ENCODE measurements at places on chromosomes 7 and 10.

GRCh38 chr7:11317766-11318165, 344.1 kb downstream of the PHF14 start:
- DNase-seq, result no peak

DNA sequence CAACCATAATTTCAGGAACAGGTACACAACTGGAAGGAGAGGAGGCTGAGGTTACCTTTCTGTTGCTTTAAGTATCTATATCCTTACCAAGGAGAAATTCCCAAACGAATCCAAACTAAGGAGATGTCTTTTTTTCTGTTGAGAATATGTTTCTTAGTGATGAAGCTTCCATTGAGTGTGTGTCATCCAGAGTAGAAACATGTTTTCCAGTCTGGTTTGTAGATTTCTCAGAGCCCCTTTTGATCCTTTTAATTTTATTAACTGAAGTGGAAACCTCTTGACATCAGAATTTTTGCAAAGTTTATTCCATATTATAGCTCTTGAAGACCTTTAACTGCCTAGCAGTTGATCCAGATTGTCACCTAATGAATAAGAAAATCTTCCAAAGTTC, 207.1 kb upstream of the FERD3L start:
- DNase-seq, result no peak

GRCh38 chr7:74226633-74227032, 16.8 kb downstream of the LAT2 start:
- DNase-seq, result no peak

- DNase-seq, result no peak
These were observed 14.1 kb upstream of the C10orf95 start for GRCh38 chr10:102465466-102465865.

DNA sequence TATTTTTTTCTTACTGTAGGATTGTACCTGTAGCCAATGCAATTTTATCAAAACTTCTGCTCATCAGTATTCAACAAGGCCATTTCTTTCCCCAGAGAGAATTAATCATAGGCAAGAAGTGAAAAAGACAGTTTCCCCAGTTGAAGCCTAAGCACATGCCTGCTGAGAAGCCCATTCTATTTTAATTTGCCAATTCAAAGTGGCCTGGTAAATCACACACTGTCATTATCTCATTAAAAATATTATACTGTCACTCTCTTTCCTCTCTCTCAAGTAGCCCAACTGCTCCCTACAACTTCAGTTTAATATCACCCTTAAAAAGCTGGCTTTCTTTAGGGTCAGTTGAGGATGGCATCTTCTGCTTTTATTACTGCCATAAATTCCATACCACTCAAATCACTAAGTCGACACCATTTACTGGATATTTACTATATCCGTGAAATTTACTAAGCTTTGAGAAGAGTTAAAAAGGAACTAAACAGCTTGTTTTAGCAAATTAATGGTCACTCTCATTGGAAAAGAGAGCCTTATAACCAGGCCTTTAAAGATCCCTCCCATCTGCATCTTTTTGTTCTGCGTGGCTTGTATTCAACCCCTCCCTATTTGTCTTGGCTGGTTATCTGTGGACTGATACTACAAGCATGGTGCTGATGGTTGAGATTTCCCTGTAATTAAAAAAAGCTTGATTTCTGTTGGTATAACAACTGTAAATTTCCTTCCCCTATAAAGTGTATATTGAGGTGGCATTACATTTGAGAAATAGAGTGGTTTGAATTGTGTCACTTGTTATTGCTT, 30.6 kb downstream of the COL28A1 start:
- no peak for DNase-seq

DNA sequence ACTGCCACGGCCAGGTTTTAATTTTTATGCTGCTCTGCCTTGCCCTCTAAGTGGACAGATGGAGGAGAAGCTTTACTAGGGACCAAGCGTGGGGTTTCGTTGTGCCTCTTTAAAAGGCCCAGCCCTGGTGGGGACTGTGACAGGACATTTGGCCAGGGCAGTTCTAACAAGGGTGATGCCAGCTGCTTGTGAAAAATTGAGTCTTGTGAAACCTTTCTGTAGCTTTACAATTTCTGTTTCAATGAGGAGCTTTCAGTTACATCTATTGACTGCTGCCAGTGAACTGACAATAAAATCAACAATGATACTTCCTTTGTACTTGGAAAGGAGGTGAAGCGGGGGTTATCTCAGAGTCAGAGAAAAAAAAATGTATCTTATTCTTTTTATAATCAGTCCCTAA, 233.1 kb upstream of the CSTF2T start:
- no peak for DNase-seq

DNA sequence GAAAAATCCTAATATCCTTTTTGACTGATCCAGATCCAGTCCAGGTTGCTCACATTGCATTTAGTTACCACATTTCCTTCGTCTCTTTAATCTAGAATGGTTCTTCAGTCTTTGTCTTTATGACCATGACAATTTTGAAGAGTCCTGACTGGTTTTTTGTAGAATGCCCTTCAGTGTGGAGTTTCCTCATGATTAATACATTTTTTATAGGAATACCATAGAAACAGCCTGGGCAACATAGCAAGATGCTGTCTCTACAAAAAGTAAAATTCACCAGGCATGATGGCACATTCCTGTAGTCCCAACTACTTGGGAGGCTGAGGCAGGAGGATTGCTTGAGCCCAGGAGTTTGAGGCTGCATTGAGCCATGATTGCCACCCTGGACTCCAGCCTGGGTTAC, 285.0 kb upstream of the KAT6B start:
- DNase-seq, result no peak

- no peak for DNase-seq
These were observed 78.0 kb upstream of the AGBL3 start for GRCh38 chr7:134908289-134908688.

DNA sequence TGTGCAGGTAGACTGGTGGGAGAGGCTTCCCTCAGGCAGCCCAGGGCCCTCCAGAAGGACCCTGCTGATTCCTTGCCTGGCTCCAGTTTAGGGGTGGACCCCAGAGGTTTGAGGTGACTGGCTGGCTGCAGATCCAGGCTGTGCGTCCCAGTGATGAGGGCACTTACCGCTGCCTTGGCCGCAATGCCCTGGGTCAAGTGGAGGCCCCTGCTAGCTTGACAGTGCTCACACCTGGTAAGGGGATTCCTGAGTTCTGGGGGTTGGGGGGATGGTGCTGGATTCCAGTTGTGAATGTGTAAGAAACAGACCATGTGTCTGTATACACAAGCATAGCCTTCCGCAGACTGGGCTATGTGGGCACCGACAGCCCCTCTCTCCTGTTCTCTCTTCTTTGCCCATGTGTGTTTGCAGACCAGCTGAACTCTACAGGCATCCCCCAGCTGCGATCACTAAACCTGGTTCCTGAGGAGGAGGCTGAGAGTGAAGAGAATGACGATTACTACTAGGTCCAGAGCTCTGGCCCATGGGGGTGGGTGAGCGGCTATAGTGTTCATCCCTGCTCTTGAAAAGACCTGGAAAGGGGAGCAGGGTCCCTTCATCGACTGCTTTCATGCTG, 2.7 kb downstream of the KAZALD1 start:
- no peak for DNase-seq

GRCh38 chr10:62157601-62158000, 111.0 kb downstream of the RTKN2 start:
- DNase-seq, result no peak

DNA sequence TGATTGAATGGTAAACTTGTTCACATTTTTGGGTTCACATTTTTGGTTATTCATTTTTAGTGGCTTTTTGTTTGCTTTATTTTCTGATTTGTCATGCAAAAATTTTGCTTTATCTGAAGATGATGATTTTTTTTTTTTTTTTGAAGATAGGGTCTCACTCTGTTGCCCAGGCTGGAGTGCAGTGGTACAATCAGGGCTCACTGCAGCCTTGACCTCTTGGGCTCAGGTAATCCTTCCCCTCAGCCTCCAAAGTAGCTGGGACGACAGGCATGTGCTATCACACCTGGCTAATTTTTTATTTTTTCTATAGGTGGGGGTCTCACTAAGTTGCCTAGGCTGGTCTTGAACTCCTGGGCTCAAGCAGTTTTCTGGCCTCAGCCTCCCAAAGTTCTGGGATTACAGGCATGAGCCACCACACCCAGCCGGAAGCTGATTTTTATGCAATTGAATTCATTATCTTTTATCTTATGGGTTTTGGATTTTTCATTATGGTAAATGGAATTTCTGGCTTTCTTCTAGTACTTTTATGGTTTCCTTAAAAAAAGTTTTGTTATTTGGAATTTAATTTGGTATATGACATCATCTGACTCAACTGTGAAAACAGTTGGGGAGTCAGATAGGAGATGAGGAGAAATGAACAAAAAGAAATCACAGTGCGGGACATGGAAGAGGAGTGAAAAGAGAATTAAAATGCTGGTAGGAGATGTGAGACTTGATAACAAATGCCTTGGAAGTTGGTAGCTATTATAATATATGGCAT, 158.7 kb downstream of the LRMDA start:
- DNase-seq, result no peak

DNA sequence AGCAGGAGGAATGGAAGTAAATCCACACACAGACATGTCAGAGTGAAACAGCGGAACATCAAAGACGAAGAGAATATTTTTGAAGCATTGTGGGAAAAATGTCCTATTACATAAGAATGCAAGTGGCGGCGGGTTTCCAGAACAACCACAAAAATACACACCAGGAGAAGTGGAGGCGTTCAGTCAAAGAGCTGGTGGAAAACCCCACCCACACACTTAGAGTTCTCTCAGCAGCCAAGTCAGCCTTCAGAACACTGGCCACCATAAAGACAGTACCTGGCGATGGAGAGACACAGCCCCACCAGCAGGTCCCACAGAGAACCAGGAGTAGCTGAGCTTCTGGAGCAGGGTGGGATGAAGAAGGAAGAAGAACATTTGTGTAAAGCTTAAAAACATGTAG, 23.7 kb downstream of the NKX6-2 start:
- DNase-seq, result no peak

DNA sequence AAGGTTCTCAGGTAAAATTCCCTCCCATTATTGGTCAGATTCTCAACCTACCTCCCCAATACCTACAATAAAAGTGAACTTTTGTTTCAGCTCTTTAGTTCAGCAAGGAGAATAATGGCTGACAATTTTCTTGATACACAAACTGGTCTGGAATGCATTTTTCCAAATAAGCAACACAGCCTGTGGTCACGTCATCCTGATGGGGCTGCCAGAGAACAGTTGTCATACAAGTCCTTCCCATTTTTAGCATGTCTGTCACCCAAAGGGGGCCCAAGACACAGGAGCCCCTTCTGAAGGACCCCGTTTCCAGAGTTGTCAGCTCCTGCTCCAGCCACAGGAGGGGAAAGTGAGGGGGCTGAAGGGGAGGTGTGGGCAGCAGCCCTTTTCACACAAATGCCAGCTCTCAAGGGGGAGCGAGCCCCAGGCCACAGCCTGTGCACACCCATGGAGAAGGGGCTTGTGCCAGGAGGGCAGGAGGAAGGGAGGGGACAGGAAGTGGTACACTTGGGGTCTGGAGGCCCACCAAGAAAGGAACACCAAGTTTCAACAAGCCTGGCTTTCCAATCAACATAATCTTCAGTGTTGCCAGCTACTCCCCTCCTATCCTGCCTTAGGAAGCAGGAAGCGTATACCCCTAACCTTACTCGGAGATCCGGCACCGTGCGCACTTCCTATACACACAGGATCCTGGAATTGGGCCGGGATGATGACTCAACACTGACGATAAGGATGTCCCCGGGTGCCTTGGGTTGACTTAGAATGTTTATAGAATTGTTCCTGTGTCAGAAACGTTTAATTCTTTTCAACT, 43.4 kb upstream of the PDLIM1 start:
- DNase-seq, result no peak

DNA sequence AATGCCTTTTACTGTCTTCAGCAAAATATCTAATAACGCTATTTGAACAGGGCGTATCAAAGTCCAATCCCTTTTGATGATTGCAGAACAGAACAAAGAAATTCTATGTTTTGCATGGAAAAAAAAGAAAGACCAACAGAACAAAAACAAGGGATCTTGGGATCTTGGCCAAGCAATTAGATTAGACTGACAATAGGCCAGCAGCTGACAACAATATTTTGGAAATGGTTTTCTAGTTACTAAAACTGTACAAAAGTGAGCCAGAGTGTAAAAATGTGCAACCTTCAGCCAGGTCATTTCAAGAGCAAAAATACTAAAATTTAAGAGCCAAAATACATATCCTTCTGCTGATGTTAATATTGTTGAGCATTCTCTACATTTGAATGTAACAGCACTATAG, 716.5 kb upstream of the KCND2 start:
- DNase-seq, result no peak

DNA sequence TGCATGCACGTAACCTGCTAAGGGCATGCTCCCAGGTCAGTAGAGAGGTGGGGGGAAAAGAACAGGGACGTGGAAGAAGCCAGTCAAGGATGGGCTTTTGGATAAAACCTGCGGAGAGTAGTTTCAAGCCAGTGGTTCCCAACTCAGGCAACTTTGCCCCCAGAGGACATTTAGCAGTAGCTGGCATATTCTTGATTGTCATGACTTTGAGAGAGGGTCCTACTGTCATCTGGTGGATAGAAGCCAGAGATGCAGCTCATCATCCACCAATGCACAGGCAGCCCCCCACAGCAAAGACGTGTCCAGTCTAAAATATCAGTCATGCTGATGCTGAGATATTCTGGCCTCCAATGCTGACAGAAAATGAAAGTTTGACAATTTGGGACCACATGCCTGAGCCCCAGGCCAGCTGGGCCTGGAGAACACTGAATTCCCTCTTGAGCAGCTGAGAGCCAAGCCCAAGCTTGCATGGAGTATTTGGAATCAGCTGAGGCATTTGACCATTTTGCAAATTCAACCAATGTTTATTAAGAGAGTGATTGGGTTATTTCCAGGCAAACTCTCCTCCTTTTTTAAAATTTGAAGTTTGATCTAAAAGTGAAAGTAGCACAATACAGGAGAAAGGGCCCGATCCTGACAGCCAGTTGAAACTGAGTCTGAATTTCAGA, 110.0 kb upstream of the C7orf33 start:
- DNase-seq, result no peak

DNA sequence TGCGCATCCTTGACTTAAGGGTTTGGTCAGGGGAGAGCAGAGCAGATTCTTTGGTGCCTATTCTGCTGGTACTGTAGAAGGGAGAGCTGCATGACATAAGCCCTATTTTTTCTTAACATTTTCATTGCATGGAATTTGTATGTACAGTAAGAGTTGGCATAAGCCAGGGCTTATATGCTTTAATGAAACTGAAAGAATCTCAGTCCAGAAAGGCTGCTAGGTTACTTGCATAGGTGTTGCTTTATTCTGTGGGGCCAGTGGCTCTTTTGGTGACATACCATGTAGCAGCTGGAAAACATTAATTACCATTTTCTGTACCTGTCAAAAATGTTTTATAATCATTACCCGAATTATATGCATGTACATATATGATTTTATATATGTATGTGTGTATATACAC, 152.1 kb downstream of the LYZL1 start:
- DNase-seq, result no peak

DNA sequence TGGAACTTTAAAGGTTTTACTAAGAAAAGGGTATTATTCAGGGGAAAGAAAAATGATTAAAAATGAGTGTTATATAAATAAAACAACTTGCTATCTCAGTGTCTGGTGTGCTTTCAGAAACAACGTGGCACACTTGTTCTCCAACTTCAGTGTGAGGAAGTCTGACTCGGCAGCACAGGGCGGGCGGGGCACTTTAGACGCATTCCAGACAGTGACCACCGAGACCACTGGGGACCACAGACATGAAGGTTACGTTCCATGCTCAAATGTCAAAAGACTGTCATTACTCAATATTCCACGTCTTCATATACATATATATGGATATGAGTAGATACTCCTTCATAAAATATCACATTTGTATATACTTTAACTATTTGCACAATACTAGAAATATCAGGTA, 87.0 kb downstream of the LARP4B start:
- no peak for DNase-seq

GRCh38 chr7:154871507-154871906, 131.4 kb downstream of the PAXIP1 start:
- peak; percentile 83 for DNase-seq

- peak; percentile 32 for DNase-seq
These were observed 1.3 kb upstream of the EIF3B start for GRCh38 chr7:2353113-2353935.

Measured in NCI-H526 (cell line).